ENCODE measurements at places on chromosomes 7 and 10.

DNA sequence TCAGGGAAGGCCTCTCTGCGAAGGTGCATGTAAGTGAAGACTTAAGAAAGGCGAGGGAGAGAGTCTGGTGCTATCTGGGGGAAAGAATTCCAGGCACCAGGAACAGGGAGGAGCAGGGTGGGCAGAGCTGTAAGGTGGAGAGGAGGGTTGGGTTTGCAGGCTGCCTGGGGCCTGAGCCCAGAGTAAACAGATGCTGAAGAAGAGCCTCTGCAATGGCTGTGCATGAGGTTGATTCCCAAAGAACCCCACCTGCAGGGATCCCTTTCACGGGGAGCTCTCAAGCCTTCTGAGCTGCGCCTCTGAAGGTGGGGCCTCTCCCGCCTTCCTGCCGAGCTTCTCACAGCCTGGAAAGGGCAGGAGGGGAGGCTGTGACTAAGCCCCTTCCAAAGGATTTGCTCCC lies 115.1 kb downstream of the RNF216 start:
- DNase-seq = no peak

DNA sequence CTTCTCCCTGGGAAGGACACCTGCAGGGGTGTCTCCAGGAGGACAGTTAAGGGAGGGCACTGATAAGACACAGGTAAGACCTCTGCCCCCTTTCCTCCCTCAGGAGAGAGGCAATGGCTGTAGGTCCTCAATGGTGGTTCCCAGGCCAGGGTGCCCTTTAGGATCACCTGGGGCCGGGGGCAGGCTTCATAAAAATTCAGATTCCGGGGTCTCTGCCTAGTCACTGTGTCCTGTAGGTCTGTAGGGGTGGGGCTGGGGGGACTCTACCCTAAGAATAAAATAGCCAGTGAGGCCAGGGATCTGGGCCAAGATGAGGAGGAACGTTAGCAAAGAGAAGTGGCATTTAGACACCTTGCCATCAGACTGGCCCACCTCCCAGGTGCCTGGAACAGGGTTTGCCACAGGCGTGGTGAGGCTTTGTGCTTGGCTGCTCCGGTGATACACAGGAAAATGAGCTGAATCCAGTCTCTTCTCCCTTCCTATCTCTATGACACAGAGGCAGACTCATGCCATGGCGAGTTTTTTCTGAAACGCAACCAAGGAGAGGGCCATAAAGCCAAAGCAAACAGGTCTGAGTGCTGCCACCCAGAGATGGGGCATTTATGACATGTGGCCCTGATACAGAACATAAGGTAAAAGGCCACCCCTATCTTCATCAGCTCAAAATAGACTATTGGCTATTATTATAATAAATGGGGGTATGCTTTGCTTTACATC lies 52.6 kb downstream of the SH3PXD2A start:
- DNase-seq = peak; percentile 69

GRCh38 chr10:34526758-34527730 lies 288.1 kb downstream of the PARD3 start:
- no peak for DNase-seq

GRCh38 chr10:123061865-123062264 lies 53.1 kb downstream of the ACADSB start:
- no peak for DNase-seq

DNA sequence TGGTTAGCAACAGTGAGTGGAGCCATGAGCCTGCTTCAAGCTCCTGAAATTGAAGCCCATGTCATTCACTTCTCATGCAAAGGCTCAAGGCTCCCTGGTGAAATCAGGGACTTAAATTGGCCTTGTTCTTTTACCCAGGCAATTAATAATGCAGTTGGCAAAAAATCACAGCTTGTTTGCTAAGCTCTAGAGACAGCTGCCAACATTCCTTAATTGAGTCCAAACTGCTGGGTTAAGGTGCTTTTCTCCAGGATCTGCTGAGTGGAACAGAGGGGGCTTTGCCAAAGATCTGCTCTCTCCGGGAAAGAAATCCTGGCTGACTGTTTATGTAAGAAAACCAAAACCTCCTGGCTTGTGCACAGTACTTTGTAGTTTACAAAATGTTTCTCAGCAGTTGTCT lies 257.6 kb upstream of the GHITM start:
- DNase-seq = no peak

GRCh38 chr7:114130866-114131265 lies 212.1 kb upstream of the PPP1R3A start:
- no peak for DNase-seq

- DNase-seq = no peak
Observed at GRCh38 chr10:30241422-30242110, 107.5 kb downstream of the MTPAP start.

- DNase-seq = no peak
Observed at GRCh38 chr7:37391791-37392672, 56.6 kb downstream of the ELMO1 start.

Data from small intestine (tissue), 16 donors.